T-cell (primary cell): ENCODE measurements at places on chromosomes 1 and 21. TPM values are rescaled to one million over a fixed set of nuclear protein-coding genes. Genes with fewer than 3 reads are reported as not detected.

The TMEM200B gene
- total RNA-seq, result not detected

The KCNK2 gene
- total RNA-seq, result not detected

The GABRD gene
- total RNA-seq, result 1.1 TPM

DNA sequence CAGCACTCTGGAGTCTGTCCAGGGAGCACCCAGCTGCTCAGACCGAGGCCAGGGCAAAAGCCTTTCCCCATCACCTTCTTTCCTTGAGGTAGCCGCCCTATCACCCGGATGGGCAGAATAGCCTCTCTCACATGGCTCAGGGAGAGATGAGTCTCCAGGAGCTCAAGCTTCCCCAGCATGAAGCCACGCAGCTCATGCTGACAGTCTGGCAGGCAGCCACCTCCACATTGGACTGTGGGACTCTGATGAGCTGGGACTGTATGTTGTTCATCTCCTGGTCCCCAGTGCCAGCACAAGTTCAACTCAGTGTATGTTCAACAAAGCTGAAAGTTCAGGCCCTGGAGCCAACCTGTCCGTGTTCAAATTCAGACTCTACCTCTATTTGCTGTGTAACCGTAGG, 75.2 kb upstream of the ZC3H12A start:
- no peak for DNase-seq

- no peak for DNase-seq
Observed at GRCh38 chr1:200316148-200316803, 93.6 kb downstream of the ZNF281 start.

- DNase-seq, result no peak
Observed at GRCh38 chr1:96992871-96993270, 271.3 kb downstream of the PTBP2 start.

DNA sequence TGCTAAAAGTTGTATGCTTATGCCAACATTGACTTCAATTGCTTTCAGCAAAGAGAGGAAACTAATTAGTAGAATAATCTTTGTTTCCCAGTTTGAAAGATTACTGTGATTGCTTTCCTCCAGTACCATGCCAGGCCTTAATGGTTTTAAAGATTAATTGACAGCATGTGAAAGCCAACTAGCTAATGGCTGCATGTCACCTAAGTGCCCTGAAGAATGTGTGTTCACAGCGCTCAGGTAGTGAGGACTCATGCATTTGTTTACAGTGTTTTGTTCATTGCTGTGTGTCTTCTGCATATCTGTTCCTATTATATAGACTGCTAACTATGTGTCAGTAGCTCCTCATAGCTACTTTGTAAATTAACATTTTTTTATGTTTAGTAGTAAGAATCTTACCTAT, 335.6 kb downstream of the LRRIQ3 start:
- DNase-seq, result no peak

GRCh38 chr1:2611031-2611501, 21.8 kb downstream of the MMEL1 start:
- DNase-seq, result no peak

DNA sequence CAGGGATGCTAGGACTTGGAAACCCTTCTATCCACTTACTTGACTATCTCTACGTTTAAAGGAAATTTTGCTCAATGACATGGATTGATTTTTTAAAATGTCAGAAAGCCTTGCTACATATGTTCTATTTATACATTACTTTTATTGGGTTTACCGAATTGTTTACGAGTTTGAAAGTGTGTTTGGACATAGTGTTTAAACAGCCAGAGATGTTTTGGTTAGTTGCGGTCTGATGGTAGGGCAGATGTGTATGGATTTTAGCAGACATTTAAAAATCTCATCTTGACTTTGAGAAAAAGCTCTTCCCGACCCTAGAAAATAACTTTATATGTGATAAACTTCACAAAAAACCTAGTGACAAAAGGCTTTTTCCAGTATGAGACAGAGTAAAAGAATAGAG, 513.7 kb downstream of the PLA2G4A start:
- DNase-seq, result no peak

- no peak for DNase-seq
Observed at GRCh38 chr1:95916616-95917015, 682.6 kb downstream of the RWDD3 start.

DNA sequence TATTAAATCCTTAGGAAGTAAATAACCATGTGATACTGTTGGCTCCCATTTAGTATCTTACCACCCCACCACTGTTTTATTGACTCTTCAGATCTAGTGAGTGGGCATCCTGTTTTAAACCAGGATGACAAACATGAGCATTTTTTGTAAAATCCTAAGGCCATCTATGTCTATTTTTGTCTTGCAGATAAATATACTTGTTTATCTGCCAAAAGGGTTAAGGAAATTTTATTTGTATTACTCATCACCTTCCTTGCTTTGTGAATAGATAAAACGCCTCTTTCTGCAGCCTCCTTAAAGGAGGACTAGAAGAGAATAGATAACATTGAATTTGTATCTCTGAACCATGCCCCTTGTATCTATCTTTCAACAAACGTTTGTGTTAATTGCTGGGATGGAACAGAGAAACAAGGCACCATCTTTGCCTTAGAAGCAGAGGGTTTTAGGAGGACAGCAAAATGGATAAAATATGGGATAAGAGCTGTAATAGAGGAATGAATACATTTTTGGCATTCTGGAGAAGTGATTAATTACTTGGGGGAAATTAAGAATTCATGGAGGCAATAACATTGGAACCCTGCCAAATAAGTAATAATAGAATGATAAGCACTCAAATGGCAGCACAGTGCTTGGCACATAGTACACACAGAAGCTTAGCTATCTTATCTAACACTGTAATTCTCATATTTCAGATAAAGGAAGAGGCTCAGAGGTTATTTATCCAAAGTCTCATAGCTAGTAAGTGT, 14.7 kb downstream of the YTHDF2 start:
- DNase-seq, result no peak

- DNase-seq, result no peak
Observed at GRCh38 chr1:89425056-89425455, 61.2 kb downstream of the GBP6 start.

DNA sequence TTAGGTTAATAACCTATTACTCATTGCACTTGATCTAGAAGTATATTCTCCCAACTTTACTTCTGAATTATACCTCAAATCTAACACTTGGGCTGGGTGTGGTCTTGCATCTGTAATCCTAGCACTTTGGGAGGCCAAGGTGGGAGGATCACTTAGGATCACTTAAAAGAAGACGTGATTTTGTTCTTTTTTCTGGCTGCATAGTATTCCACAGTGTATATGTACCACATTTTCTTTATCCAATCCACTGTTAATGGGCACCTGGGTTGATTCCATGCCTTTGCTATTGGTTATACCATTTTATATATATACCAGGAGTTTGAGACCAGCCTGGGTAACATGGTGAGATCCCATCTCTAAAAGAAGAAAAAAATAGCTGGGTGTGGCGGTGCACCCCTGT, 48.5 kb upstream of the TSNAX start:
- no peak for DNase-seq

DNA sequence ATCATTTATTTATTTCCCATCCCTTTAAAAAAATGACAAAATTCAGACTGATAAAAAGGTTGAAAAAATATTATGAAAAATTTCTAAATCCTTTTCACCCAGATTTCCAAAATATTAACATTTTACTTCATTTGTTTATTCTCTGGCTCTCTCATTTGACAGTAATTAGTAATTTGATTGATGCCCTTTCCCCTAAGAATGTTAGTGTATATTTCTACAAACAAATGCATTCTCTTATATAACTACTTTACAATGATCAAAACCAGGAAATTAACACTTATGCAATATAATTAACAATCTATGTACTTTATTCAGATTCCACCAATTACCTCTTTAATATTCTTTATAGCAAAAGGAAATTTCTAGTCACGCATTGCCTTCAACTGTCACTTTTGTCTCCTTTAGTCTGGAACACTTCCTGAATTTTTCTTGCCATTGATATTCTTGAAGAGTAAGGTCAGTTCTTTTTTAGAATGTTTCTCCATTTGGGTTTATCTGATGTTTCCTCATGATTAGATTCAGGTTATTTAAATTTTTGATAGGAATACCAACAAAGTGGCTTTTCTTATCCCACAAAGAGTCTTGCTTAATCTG, 3.9 kb downstream of the CD53 start:
- no peak for DNase-seq

- no peak for DNase-seq
Observed at GRCh38 chr1:183023601-183024316, 539 bp downstream of the LAMC1 start.
